ENCODE measurements at places on chromosomes 5 and 9.

DNA sequence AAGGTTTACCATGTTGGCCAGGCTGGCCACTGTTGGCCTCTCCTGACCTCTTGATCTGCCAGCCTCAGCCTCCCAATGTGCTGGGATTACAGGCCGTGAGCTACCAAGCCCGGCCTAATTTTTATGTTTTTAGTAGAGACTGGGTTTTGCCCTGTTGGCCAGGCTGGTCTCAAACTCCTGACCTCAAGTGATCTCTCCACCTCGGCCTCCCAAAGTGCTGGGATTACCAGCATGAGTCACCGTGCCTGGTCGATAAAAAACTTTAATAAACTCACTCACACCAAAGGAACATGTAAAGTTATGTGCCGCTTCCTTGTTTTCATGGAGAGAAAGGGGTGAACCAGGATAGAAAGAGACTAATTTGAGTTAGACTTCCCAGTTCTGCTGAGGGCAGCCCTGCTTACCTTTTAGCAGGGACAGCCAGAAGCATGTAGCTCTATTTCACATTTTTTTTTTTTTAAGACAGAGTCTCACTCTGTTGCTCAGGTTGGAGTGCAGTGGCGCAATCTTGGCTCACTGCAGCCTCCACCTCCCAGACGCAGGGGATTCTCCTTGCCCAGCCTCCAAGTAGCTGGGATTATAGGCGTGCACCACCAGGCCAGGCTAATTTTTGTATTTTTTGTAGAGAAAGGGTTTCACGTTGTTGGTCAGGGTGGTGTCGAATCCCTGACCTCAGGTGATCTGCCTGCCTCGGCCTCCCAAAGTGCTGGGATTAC lies 11.4 kb upstream of the HAUS6 start:
- no peak for DNase-seq

GRCh38 chr9:124908098-124908497 lies 32.8 kb downstream of the GOLGA1 start:
- DNase-seq: no peak

GRCh38 chr5:34555699-34556508 lies 100.2 kb upstream of the RAI14 start:
- no peak for DNase-seq

DNA sequence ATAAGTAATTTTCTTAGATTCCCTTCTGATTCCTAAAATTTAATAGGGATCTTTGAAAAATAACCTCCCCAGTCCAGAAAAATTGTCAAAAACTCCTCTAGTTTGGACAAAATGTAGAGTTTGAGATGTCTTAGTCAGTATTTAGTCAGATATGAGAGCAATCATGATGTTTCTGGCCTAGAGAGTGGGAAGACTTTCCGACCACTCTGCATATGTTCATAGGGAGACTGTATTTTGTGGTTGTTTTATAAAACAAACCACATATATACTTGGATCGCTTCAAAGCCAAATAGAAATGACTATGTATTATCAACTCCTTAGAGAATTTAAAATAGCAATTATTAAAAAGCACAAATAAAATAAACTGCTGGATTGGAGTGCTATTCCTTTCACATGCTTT lies 15.8 kb downstream of the ZFAND5 start:
- no peak for DNase-seq

DNA sequence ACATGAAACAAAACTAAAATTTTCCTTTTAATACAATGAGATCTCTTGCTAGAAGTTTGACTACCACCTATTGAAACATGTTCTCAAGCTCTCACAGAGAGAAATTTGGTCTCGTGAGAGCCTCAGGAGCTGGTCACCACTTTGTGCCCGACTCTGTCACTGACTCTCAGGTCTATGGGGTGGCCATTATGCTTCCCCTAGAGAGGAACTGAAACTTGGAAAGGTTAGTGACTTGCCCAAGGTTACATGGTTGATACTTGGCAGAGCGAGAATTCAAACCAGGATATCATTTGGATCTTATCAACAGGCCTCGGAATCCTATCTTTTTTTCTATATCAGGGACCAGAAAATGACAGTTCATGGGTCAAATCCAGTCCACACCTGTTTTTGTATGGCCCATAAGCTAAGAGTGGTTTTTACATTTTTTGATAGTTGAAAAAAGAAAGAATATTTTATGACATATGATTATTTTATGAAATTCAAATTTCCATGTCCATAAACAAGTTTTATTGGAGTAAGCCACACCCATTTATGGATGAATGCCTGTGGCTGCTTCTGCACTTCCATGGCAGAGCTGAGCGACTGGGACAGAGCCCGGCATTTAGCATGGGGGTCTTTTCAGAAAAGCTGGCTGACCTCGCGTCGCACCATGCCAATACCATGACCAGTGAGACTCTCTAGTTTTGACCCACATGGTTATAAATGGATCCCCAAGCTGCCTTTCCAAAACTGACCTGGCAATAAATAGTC lies 44.8 kb upstream of the EQTN start:
- DNase-seq: no peak

DNA sequence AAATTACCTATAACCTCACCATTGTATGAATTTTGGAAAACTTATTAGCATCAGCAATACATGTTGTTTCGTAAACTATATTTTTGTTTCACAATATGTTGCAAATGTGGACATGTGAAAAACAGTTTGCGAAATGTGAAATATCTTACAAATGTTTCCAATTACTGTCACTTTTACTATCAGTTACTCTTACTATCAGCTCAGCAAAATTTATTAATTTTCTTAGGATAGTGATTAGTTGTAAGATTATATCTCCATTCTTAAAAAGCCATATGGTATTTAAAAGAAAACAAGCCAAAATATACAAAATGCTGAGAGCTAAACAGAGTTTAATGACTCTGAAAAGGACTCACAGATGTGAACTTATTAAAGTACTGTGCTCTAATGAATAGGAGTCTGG lies 111.9 kb upstream of the LPAR1 start:
- DNase-seq: no peak

DNA sequence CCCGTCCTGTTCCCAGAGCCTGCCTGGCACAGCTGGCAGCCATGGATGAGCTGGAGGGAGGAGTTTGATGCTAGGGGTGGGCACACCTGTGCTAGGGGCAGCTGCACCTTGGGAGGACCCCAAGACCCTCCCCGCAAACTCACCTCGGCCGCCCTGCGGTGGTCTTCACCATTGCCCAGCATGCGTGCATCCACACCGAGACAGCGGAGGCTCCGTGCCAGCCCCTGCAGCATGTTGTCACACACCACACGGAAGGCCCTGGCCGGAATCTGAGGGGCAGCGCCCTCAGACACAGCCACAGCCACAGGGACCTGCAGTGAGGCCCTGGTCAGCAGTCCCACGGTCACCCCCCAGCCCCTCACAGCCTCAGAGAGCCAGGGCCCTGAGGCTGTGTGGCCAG lies 45.9 kb upstream of the NRARP start:
- DNase-seq: no peak

DNA sequence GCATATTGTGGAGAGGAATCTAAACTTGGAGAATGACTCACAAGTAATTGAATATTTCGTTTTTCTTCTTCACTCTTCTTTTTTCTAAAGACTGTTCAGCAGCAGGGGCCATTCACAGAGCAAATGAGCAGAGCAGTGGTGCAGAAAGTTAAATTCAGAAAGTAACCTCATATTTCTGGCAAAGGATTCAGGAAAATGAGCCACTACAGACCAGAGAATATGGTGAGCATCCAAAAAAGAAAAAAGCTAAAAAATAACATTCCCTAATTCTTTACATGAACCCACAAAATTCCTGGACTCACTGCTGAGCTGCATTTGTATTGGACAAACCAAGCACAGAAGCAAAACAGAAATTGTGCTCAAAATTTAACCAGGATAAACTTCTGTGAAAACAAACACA lies 1486.8 kb upstream of the C9orf72 start:
- no peak for DNase-seq

GRCh38 chr9:75001719-75002421 lies 26.2 kb downstream of the CARNMT1 start:
- DNase-seq: no peak

DNA sequence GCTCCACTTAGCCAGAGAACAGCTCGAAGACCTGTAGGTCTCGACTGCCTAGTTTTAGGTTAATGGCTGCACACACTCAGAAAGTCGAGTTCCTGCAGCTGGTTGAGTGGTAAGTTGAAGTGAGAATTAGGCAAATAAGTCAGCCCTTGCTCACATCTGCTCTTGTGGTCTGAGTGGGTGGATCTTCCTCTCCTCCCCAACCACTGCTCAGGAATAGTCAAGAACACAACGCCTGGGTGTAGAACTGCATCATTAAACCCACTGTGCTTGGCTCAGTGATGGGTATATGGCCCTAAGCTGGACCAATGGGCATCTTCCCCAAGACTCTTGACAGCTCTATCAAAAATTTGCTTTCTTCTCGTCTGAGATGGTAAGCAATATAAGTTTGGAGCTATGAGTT lies 20.9 kb upstream of the ADAM19 start:
- DNase-seq: no peak

GRCh38 chr5:168552146-168552545 lies 23.0 kb downstream of the FBLL1 start:
- no peak for DNase-seq

DNA sequence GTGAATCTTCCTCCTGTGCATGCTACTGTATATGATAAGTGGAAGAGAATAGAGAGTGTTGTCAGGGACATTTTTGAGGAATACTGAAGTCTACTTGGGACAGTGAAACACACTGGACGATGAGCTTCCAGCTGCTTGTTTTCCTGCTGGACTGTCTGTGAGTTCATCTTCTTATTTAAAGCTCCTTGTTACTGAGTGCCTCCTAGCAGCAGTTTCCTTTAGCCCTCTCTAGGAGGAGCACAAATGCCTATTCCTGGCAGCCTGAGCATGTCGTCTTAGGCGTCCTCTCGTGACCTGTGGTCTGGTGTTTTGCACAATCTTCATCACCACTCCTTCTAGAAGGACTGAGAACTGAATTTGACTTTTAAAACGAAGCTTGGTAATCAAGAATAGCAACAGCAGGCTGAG lies 43.8 kb downstream of the ANKRD33B start:
- no peak for DNase-seq

DNA sequence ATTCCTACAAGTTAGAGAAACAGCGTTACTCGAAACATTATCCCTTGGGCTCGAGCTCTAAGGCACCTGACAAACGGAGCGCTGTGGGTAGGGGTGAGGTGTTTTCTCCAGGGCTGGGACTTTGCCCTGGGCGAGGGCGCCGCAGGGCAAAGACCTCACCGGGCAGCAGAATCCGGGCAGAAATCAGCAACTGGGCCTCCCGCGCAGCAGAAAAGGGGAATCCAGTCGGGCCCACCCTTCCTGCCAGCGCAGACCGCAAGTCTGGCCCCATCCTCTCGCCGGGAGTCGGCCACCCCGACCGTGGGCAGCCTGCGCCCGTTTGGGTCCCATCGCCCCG lies 430 bp upstream of the MSH3 start:
- peak; percentile 15 for DNase-seq

- no peak for DNase-seq
These were observed 71.6 kb downstream of the NNT start for GRCh38 chr5:43674536-43674935.

DNA sequence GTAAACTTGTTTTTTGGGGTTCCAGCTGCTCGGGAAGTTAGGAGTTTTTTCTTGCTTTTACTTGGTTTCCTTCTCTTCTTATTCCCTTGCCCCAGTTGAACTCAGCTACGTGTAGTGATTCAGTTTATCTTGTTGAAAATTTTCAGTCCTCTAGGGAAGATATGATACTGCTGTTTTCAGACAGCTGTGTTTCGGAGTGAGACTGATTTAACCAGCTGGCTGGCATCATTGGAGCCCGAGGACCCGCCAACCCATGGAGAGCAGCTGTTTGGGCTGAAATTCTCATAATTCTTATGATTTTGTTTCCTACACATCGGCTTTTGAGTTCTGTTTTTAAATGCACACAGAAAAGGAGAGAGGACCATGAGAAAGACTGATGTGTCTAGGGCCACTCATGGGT lies 271.5 kb downstream of the NR3C1 start:
- DNase-seq: no peak

DNA sequence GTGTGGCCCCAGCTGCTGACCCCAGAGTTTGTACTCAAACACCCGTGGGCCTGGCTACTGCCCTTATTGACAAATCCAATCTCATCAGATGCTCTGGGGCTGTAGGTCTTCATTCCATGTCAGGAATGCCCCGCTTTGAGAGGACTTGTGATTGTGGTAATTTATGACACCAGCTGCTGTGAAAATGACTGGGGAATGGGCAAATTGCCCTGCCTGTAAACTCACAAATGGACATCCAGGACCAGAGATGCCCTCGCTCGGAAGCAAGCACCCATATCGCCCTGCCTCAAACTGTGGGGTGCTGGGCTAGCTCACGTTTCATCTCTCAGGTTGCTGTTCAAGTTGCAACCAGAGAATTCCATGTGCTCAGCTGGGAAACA lies 225.9 kb upstream of the MAP3K1 start:
- DNase-seq: no peak

GRCh38 chr5:19734776-19735175 lies 253.2 kb downstream of the CDH18 start:
- DNase-seq: no peak

GRCh38 chr9:70551396-70551795 lies 136.9 kb upstream of the KLF9 start:
- DNase-seq: no peak

GRCh38 chr5:142845402-142845921 lies 75.3 kb downstream of the ARHGAP26 start:
- no peak for DNase-seq

DNA sequence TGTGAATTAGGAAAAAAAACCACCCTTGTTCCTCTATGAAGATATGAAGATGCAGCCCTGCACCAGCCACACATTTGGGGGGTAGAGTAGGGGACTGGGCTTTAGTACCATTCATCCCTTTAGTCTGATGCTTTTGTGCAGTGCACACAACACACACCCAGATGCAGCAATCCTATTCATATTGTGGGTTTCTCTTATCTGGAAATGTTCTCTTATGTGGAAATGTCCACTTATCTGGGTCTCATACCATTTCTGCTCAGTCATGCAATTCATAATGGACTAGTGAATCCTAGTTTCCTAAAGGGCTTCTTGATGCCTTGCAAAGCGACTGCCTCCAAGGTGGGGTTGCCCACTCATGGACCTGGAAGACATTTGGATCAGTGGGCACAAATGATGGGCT lies 47.8 kb downstream of the C9orf152 start:
- no peak for DNase-seq

DNA sequence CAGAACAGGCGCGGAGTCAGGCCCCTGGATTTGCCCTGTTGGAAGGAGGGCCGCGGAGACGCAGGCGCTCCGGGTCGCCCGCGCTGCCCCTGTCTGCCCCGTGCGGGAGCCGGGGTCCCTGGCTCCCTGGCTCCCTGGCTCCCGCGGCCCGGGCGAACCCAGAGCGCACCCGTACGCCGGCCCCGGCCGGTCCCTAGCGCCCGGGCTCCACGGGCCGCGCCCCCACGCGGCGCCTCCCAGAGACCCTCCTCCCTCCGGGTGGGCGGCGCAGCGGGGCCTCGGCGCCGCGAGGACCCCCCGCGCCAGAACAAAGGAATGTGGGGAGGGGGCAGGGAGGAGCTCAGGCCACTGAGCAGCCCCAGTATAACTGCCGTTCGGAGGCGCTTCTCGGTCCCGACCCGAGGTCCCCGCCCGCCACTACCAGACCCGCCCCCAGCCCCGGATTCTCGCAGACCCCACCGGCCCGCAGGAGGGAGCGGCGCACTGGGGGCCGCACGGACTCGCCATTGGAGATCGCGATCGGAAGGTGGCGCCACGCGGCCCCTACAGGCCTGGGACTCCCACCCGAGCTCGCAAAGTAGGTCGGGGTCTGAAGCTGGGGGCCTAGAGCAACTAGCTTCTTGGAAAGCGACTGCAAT lies 2.4 kb downstream of the NFIL3 start:
- no peak for DNase-seq

- DNase-seq: peak; percentile 77
These were observed 48.8 kb upstream of the JAK2 start for GRCh38 chr9:4936277-4936676.

Data from T-helper 1 cell (primary cell).